Right ventricle myocardium superior (tissue), 1 donor: ENCODE measurements at places on chromosomes 6 and 20. TPM values are rescaled to one million over a fixed set of nuclear protein-coding genes. Genes with fewer than 3 reads are reported as not detected.

DNA sequence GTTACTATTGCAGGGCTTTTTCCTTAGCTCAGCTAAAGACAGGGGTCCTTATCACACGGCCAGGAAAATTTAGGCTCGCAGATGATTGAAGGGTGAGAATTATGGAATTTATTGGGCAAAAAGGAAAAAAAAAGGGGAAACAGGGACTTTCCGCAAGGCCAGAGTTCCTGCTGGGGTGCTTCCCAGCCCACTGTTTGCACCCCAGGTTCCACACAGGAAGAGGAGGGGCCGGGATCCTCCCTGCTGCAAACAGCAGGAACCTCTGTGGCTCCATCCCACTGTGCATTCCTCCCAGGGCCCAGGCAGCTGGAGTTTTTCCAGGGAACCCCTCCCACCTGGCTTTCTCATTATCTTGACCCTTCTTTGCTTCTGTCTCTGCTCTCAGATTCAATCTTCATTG, 35.9 kb upstream of the IL20RA start:
- DNase-seq, result no peak

DNA sequence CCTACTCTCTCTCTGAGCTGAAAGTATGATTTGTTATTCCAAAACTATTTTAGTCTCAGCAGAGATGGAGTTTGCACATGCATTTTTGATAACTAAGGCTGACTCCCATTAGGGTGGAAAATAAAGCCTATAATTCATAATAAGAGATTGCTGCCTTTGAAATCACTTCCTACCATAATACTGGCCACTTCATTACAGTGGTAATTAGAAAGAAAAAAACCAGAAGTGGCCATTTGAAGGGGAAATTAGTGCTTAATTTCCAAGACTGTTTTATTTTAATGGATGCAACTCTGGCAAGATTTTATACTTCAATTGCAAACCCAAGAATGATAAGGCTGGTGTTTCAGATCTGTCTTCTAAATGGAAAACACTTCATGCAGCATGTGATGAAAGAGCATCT, 43.4 kb downstream of the SLC35B3 start:
- no peak for DNase-seq

GRCh38 chr6:26105842-26106241, 18.6 kb downstream of the HFE start:
- no peak for DNase-seq

DNA sequence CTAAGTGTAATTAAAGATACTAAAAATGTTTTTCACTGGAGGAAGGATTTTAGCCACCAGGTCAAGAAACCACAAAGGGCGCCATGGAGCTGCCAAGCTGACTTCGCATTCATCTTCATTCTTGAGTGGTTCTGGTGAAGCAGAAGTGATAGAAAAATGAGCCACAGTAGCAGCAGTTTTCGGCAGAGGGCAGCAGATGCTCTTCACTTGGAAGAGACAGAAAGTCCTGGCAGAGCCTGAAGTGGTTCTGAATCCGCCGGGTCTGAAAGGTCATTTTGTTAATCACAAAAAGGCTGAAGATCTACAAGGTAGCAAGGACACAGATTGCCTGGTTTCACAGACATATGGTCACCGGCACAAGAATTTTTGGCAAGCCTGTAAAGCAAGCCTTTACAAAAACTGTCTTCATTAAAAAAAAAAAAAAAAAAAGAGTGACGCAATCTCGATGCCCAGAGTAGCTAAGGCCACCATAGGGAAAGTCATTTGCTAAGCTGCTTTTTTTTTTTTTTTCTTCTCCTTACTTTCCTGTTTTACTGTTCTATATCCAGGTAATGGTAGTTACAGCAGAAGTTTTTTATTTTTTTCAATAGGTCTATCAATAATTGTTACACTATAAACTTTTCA, 345.1 kb upstream of the AGPAT4 start:
- no peak for DNase-seq

DAAM2 gene
- total RNA-seq, result 13.0 TPM

RSPH3 gene
- total RNA-seq, result 9.5 TPM

TMEM74B gene
- 5.2 TPM for total RNA-seq
